ENCODE measurements at places on chromosomes 12 and 14.

DNA sequence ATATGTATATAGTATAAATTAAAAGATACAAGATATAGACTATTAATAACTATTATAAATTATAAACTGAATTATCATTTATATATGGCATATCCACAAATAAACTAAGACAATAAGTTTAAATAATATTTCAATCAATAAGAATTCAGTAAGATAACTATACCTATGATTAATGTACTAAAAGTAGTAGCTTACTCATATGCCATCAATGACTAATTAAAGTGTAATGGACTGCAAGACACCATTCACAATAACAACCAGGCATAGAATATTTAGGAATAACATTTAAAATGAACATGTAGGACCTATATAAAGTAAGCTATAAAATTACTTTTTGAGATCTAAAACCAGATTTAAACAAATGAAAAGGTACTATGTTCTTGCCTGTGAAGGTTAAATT is 18.8 kb downstream of the KCNC2 start:
- DNase-seq, result no peak

- DNase-seq, result no peak
Observed at GRCh38 chr12:100842156-100842555, 47.6 kb downstream of the ANO4 start.

GRCh38 chr12:130540376-130540775 is 175.7 kb downstream of the RIMBP2 start:
- DNase-seq, result no peak

GRCh38 chr12:507391-507796 is 47.7 kb downstream of the B4GALNT3 start:
- no peak for DNase-seq

DNA sequence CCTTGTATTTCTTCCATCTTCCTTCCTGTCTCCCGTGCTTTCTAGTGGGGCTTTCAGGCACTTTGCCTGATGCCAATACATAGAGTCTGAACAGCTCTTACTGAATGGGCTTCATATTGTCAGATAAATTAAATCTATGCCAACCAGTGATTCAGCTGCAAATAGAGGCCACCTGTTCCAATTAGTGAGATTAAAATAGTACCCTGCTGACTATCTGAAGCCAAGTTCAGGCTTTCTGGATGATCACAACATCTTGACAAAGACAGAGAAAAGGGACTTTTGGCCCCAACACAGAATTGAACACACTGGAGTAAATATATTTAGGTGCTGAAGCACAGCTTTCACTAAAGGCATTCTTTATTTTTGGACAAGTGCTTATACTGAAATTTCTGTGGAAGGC is 11.8 kb downstream of the TMCC3 start:
- no peak for DNase-seq

DNA sequence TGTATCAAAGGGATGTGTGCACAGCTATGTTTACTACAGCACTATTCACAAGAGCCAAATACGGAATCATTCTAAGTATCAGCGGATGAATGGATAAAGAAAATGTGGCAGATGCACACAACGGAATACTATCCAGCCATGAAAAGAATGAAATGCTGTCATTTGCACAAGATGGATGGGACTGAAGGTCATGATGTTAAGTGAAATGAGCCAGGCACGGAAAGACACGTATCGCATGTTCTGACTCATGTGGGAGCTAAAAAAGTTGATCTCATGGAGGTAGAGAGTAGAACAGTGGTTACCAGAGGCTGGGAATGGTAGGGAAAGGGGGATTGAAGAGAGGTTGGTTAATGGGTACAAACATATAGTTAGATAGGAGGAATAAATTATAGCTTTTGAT is 25.9 kb upstream of the ISM2 start:
- DNase-seq, result no peak

DNA sequence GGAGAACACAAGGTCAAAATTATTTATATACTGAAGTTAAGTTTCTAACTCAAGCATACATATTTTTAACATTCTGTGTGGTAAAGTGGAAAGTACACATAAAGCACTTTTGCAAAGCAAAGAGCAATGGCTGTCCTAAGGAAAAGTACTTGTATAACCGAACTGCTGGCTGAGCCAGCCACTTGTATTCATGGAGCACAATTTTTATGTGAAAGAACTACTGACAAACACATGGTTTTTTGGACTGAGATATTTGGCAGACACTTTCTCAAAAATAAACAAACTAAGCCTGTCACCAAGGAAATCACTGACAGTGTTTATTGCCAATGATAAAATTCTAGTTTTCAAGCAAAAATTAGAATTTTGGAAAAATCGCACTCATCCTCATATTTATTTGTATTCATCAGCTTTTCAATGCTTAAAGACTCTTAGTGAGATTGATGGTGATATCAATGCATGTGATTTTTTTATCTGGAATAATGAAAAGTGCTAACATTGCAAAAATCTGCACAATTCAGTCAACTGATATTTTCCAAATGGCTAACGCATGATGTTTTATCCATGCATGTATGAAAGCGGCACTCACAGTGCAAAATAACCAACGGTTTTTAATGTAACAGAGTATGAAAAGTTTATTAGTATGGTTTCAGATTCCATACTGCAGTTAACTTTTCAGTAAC is 125.3 kb downstream of the IPO8 start:
- no peak for DNase-seq

DNA sequence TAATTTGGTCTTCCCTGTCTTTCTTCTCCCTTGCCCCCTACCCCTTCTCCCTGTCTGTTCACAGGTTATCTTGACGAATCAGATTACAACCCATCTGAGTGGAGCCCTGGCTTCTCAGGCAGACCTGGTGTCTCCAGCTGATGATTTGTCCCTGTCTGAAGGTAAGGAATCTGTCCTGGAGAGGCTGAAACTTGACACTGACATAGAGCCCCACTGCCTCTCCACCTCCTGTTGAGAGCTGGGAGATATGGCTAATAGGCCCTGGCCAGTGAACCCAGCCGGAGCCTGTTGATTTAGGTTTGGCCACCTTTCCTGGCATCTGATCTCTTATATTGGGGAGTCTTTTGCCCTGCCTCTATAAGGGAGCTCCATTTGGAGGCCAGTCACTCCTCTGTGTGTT is 472.2 kb downstream of the RAD51B start:
- no peak for DNase-seq

- no peak for DNase-seq
Observed at GRCh38 chr12:23376238-23376637, 573.2 kb downstream of the SOX5 start.

GRCh38 chr12:125187148-125187745 is 122.0 kb downstream of the AACS start:
- DNase-seq, result no peak

DNA sequence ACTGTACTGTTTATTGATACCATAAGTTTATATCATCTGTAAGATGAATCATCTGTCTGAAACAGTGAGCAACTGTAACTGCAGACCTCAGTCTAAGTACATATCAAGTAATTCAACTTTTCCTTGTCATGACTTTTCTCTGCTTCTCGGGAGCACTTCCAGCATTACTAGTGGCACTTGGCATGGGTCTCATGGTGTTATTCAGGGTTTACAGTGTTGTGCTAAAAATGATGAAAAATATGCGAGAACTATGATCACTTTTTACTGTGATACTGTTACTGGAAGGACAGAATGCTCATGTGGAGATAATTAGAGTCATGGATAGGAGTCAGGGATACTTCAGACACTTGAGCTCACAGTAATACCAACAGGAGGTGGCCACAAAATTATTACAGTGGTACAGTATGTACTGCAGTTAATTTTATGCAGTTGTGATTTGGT is 8.3 kb downstream of the KTN1 start:
- DNase-seq, result no peak

DNA sequence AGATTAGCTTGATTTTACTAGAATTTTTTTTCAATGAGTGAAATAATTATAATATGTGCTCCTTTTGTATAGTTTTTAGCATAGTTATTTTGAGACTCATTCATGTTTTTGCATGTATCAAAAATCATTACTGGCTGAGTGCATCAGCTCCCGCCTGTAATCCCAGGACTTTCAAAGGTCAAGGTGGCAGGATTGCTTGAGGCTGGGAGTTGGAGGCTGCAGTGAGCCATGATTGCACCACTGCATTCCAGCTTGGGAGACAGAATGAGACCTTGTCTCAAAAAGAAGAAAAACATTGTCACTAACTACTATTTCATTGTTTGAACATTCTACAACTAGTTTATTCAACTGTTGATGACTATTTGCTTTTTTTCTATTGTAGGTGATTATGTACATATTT is 802.7 kb downstream of the SLC16A7 start:
- DNase-seq, result no peak

DNA sequence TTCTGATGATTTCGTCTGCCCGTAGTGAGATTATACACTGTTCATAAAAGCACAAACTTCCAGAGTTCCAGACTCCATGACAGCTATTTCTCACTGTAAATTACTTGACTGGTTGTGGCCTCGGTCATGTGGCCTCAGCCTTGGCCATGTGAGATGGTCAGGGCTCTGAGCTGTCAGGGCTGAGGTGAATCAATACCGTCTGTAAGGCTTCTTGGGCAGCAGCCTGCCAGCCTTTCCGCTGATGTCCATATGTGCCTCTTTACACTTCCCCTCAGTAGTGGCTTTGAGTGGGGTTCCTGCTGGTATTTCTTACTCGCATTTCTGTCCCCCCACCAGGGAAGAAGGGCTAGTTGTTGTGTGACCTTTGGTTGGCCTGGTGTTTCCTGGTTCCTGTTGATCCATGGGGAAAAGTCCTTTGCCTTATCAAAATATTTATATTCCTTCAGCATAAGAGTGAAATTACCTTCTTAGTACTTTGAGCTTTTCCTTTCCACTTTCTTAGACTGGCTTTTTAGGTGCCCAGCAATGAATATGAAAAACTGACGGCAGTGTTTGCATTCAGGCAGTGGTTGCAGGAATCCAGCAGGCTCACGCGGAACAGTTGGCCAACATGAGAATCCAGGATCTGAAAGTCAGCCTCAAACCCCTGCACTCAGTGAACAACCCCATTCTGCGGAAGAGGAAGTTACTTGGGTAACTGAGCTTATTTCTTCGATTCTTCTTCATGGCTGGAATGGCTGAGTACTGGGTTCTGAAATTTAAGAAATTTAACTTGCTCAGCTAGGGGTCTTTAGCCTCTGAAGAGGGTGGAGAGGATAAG is 46.1 kb downstream of the MAPKAPK5 start:
- DNase-seq, result no peak

GRCh38 chr14:76863724-76864407 is 37.7 kb downstream of the LRRC74A start:
- DNase-seq, result no peak

DNA sequence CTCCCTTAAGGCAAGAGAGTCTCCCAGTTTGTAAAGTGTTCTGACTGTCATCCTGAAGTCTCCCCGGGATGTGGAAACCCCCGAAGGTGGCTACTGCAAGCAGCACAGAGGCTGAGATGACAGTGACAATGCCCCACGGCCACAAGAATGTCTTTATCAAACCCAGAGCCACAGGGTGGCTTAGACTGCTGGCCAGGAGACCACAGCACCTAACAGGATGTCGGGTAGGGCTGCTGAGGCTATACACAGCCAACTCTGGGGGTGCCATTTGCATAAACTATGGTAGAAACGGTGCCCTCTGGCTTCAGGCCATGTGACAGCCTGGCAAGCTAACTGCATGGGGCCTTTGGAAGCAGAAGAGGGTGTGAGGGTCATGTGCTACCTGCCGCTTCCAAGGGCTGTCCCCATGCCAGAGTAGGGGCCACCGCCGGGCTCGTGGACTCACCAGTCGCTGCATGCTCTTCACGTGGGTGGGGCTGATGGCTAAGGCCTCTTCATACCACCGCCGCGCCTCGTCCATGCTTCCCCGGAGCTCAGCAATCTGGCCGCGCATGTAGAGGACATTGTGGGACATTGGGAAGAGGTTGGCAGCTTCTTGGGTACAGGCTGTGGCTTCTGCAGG is 180.9 kb downstream of the CALM1 start:
- DNase-seq, result no peak

- peak; percentile 16 for DNase-seq
Observed at GRCh38 chr12:94305130-94305957, 154.3 kb downstream of the CEP83 start.

- DNase-seq, result no peak
Observed at GRCh38 chr14:59827401-59827800, 43.2 kb downstream of the RTN1 start.

DNA sequence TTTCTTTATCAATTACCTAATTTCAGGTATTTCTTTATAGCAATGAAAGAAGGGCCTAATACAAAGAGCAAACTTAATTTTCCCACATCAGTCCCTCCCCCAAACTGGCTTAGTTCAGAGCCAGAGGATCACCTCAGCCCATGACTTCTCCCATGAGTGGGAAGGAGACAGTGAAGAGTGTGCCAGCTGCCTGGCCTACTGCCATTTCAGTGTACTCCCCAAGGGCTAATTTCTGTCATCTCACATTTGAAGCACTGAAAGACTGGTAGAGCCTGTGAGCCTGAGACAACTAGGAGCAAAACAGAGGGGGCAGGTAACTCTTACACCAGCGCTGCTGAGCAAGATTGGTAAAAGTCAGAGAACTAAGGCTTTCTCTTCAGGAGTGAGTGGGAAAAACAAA is 29.1 kb upstream of the ADAM20 start:
- no peak for DNase-seq

DNA sequence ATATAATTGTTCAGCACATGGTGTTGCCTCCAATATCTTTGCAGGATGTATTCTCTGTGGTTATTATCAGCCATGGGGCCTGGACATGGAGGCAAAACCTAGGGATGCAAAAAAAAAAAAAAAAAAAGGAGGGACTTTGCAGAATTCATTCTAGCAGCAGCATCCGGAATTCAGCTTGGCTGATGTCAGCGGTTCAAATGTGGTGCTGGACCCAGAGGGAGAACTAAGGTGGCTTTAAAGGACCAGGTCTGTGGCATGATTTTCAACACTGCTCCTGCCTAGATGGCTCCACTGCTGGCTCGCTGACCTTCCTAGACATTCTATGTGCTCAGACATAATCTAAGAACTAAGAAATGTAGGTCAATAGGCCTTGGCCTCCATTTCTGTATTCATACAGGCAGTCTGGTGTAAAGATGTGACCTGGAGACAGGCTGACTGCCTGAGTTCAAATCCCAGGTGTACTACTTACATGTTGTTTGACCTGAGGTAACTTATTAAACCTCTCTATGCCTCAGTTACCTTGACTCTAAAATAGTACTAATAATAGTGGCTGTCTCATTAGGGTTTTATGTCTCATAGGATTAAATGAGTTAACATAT is 108.6 kb downstream of the PPM1A start:
- DNase-seq, result no peak

GRCh38 chr14:52457411-52457810 is 94.9 kb downstream of the TXNDC16 start:
- DNase-seq, result no peak

DNA sequence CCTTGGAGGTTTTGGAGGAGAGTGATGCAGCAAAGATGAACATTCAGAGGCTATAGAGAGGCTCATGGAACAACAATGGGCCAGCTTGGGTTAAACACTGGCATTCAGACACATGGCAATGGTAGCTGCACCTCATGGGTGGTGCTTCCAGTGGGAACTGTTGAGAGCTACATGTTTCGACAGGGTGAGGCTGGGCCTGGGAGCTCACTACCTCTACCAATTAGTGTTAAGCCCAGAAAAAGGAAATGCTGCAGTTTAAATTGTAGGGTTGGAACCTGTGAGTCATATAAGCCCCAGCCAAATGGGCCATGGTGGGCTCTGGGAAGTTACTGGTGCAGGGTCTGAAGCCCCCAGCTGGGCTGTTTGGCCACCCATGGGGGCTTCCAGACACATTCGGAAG is 279.7 kb downstream of the ZFP36L1 start:
- no peak for DNase-seq

- DNase-seq, result no peak
Observed at GRCh38 chr12:52913431-52913821, 8.6 kb upstream of the KRT8 start.
